SJSA1 (cell line): ENCODE measurements at places on chromosomes 4 and X. TPM values are rescaled to one million over a fixed set of nuclear protein-coding genes. Genes with fewer than 3 reads are reported as not detected.

FSTL5 gene
- not detected in 2 replicates for total RNA-seq

HTATSF1 gene
- total RNA-seq, result 88.3 and 90.4 TPM in 2 replicates

COMMD8 gene
- 29.2 and 35.6 TPM in 2 replicates for total RNA-seq

TEX13B gene
- not detected in 2 replicates for total RNA-seq

DNA sequence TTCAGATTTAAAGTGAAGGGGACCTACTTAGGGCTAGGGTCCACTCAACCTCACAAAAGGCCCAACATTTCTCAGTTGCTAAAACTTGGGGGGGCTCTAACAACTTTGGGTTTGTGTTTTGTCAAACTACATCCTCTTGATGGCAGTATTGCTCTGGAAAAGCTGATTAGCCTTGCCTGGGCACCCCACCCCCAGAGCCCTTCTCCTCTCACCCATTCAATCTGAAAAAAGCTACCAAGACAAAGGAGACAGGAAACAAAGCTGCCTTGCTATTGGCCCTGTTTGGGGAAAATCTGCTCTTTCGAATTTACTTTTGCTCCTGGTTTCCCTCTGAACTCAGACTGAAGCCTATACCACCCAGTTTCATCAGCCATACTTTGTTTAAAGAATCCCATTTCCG lies 195.2 kb upstream of the STK26 start:
- no peaks in the 10 kb centered on the region for H3K27me3 ChIP-seq
- H3K27ac ChIP-seq, result no peak overlapping the region

DNA sequence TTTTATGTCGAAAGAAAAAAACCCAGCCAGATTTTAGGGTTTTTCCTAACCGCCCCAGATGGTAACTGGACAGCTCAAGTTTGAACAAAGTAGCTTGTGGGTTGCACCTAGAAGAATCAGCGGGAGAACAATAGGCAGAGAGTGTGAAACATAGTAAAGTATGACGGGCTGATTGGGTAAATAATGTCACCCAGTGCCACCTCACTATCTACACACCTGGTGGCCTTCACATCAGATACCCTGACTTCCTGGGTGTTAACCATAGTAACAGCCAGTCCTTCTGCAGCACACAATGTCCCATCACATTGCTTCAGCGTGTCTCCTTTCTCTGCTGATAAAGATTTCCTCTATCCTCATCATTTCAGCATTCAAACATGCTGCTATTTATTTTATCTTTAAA lies 159.1 kb upstream of the HS3ST1 start:
- no peak overlapping the region for H3K4me3 ChIP-seq
- H3K4me1 ChIP-seq, result no peaks in the 10 kb centered on the region
- H3K27me3 ChIP-seq, result no peaks in the 10 kb centered on the region
- no peak overlapping the region for H3K27ac ChIP-seq
- no peaks in the 10 kb centered on the region for H3K36me3 ChIP-seq
- no peak for DNase-seq

DNA sequence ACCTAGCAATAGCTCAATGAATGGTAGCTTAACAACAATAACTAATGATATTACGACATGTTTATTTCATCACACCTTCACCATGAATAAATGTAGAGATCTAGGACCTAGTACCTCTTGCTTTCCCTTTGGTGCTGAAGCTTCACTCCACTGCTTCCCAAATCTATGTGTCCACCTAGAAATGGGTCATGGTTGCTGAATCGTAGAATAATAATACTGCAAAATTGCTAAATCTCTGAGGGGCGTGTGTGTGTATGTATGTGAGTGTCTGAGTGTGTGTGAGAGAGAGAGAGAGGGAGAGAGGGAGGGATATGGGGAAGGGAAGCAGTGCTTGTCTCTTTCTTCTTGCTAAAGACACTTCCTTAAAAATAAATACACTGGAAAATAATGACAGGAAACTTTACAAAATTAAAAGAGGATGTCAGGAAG lies 109.3 kb upstream of the BMP2K start:
- no peaks in the 10 kb centered on the region for H3K36me3 ChIP-seq
- H3K27me3 ChIP-seq, result no peaks in the 10 kb centered on the region
- no peak for DNase-seq
- peaks cover 12% of the 10 kb centered on the region for H3K4me1 ChIP-seq

GRCh38 chrX:48604701-48605100 lies 7.4 kb downstream of the WDR13 start:
- H3K4me3 ChIP-seq, result no peak overlapping the region
- H3K36me3 ChIP-seq, result peaks cover 22% of the 10 kb centered on the region
- no peak for DNase-seq
- no peak overlapping the region for H3K27ac ChIP-seq
- H3K27me3 ChIP-seq, result no peaks in the 10 kb centered on the region

- H3K27me3 ChIP-seq, result 0 out of 2 replicates have a peak, but pooled peaks cover 2% of the 10 kb centered on the region
- no peak overlapping the region for H3K4me3 ChIP-seq
- no peaks in the 10 kb centered on the region for H3K36me3 ChIP-seq
- DNase-seq, result no peak
- H3K27ac ChIP-seq, result no peak overlapping the region
- H3K4me1 ChIP-seq, result no peaks in the 10 kb centered on the region
Measured at GRCh38 chr4:89899152-89899551, 4.5 kb downstream of the MMRN1 start.

- no peak for DNase-seq
- H3K4me3 ChIP-seq, result no peak overlapping the region
- H3K27ac ChIP-seq, result no peak overlapping the region
- H3K36me3 ChIP-seq, result peaks cover 5% of the 10 kb centered on the region
Measured at GRCh38 chr4:139011225-139011950, 4.2 kb upstream of the NOCT start.

- no peak overlapping the region for H3K27ac ChIP-seq
- H3K27me3 ChIP-seq, result no peaks in the 10 kb centered on the region
- no peak for DNase-seq
- no peaks in the 10 kb centered on the region for H3K36me3 ChIP-seq
Measured at GRCh38 chrX:38879631-38880220, 78.5 kb downstream of the MID1IP1 start.

DNA sequence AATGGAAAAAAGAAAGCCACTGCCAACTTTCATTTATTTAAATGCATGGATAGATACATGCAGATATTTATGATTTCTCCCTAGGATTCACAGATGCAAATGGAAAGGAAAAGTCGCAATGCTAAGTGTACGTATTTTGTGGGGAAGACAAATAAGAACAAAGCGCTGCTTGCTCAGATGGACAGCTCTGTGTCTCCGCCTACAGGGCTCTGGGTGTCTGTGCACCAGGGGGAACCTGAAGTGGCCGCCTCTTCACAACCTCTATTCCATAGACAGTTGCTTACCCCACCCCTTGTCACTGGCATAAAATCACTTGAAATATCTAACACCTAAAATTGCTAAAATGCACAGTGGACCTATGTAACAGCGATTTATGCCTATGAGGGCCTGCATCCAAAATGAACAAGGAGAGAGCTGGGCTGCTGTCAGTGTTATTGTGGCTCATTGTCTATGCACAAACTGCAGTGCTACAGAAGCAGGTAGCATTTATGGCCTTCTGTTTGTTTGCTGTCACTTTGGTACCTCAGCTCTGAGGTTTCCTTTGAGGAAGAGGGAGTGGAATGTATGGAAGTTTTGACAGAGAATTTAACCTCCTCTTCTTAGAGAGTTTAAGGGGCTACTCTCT lies 58.6 kb upstream of the PAGE1 start:
- peak; percentile 36 for DNase-seq
- no peaks in the 10 kb centered on the region for H3K27me3 ChIP-seq
- no peaks in the 10 kb centered on the region for H3K36me3 ChIP-seq
- no peaks in the 10 kb centered on the region for H3K4me1 ChIP-seq
- H3K27ac ChIP-seq, result no peak overlapping the region

- H3K4me3 ChIP-seq, result no peak overlapping the region
- peaks cover 5% of the 10 kb centered on the region; the same call in 1 of the 2 replicates for H3K4me1 ChIP-seq
- H3K27ac ChIP-seq, result no peak overlapping the region
- H3K36me3 ChIP-seq, result no peaks in the 10 kb centered on the region
- no peak for DNase-seq
Measured at GRCh38 chr4:150949943-150950342, 65.1 kb downstream of the LRBA start.

- H3K4me3 ChIP-seq, result no peak within 1 kb of the TSS
- no peaks in the 10 kb centered on the region for H3K27me3 ChIP-seq
- no peaks in the 10 kb centered on the region for H3K36me3 ChIP-seq
- H3K27ac ChIP-seq, result no peak within 1 kb of the TSS
Measured at GRCh38 chr4:16083241-16084191, at the start of gene PROM1. Gene PROM1, minus strand, starts transcription at chr4:16084023. Its CDS starts 8,117 bp downstream, at chr4:16075906.

GRCh38 chrX:21798677-21799219 lies 40.7 kb upstream of the MBTPS2 start:
- H3K27me3 ChIP-seq, result no peaks in the 10 kb centered on the region
- no peaks in the 10 kb centered on the region for H3K36me3 ChIP-seq
- no peak for DNase-seq
- H3K4me3 ChIP-seq, result no peak overlapping the region
- no peak overlapping the region for H3K27ac ChIP-seq

GRCh38 chr4:112138538-112138937 lies 6.7 kb upstream of the FAM241A start:
- no peaks in the 10 kb centered on the region for H3K36me3 ChIP-seq
- no peaks in the 10 kb centered on the region for H3K4me1 ChIP-seq
- no peak for DNase-seq
- no peak overlapping the region for H3K4me3 ChIP-seq

- H3K4me3 ChIP-seq, result no peak overlapping the region
- no peaks in the 10 kb centered on the region for H3K27me3 ChIP-seq
- no peak overlapping the region for H3K27ac ChIP-seq
- DNase-seq, result no peak
Measured at GRCh38 chr4:4831825-4832224, 27.6 kb upstream of the MSX1 start.
